ENCODE measurements at places on chromosomes 7 and 10.

- DNase-seq = no peak
Observed at GRCh38 chr7:99209781-99210180, 1.9 kb upstream of the KPNA7 start.

DNA sequence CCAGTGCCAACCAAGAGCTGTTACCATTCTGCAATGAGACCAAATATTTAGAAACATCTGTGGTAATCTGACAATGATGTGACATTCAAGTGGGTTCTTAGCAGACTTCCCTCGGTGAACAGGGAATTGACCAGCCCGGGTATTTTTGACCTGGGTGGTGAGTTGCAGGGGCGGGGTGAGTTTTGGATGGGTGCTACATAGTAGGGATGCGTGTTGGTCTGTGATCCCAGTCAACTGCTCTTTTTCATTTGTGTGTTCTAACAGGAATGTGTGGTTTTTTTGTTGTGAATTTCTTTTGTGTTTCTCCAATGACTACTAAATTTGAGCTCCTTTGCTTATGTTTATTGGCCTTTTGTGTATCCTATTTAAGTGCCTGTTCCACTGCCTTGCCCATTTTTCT lies 273.6 kb upstream of the HABP2 start:
- DNase-seq = no peak

DNA sequence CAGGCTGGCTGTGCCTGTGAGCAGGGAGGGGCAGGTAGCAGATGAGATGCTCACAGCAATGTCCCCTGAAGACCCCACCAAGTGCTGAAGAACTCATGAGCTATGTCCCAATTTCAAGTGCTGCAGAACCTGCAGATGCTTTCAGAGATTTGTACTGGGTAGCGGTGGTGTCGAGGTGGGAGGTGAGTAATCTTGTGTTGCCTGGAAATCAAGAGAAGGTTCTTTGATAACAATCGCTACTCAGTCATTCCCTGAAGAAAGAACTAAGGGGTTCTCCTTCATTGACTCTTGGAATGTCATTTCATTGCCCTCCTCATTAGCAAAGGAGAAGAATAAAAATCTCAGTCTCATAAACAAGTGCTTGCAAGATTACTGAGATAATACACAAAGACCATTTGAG lies 246.4 kb downstream of the EMX2 start:
- DNase-seq = no peak

- DNase-seq = no peak
Observed at GRCh38 chr10:71251319-71251718, 38.9 kb downstream of the UNC5B start.

DNA sequence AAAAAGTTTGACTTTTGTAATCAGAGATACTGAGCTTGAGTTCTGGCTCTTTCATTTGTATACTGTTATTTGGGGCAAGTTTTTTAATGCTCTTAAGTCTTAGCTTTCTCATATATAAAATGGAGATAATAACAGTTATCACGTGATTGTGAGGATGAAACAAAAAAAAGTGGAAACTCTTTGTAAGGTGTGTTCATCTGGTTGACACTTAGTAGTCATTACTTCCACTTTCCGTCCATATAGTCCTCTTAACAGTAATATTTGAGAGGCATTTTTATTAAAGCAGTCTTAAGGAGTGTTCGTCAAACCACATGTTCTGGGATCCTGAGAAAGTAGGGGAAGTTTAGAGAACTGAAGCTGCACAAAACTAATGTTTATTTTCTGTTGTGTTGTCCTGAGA lies 65.6 kb downstream of the PTEN start:
- no peak for DNase-seq

DNA sequence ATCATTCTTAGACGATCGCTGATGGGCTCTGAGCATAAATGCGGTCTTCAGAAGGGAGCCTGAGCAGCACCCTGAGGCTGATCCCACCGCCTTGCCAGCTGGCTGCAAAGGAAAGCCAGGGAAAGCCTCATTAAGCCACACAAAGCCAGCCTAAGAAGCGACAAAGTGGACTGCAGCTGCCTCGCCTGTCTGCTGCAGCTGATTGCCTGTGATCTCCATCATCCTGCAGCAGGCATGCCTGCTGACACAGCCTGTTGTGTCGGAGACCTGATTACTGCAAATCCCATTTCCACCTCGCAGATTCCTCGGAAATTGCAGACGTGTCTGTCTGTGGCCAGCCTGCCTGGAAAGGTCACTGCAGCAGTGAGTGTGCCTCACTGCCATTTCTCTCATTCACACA lies 1087.0 kb upstream of the AUTS2 start:
- no peak for DNase-seq

DNA sequence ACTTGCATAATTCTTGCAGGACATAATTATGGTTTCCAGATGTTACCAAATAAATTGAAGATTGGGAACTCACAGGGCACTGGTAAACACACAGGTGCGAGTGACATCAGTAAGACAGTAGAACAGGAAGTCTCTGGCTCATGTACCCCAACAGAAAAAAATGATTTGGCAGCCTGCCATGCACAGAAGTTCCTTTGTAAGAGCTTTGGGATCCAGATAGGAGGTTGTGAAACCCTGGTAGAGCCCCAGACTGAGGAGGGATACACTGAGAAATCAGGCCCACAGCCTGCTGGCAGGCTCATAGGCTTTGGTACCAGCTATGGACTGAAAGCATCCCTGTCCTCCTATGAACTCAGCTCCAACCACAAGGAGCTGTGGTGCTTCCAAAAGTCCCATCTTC lies 118.0 kb downstream of the COBL start:
- DNase-seq = no peak

DNA sequence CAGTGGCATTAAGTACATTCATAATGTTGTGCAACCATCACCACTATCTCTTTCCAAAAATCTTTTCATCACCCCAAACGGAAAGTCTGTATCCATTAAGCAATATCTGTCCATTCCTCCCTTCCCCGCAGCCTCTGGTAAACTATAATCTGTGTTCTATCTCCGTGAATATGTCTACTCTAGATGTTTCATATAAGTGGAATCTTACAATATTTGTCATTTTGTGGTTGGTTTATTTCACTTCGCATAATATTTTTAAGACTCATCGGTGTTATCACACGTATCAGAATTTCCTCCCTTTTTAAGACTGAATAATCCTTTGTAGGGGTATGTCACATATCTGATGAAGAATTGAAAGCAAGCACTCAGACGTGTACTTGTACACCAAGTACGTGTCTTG lies 86.0 kb upstream of the FGFR2 start:
- DNase-seq = no peak

DNA sequence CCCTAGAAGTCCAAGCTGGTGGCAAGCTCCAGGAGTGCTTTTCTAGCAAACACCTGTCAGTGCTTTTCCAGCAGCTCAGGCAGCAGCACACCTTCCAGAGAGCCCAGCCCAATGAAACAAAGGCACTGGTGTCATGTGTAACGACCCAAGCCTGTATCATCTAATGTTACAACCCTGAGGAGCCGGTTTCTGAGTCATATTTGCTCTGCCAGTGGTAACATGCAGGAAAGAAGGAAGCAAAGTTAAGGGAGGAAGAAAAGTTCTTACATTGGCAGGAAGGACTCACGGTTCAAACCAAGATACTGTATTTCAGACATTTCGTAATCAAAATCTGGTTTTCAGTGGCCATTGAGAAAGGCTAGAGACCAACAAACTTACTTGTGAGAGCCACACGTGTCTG lies at the start of gene ANKRD22:
ANKRD22 (minus strand) TSS at position 139 of the 400 bp plus-strand sequence. CDS start 237 bp downstream, outside the sequence.
- DNase-seq = peak; percentile 28

- no peak for DNase-seq
Observed at GRCh38 chr7:51467384-51468017, 150.9 kb upstream of the COBL start.

DNA sequence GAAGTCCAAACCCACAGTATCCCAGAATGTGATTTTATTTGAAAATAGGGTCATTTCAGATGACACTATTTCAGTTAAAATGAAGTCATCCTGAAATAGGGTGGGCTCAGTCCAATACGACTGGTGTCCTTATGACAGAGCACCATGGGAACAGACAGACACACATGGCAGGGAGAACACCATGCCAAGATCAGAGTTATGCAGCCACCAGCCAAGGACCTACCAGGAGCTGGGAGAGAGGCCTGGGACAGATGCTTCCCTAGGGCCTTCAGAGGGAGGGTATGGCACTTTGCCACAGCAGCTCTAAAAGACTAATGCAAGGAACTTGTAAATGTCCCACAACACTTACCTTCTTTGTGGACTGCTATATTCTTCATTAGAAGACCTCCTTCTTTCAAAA lies 226.5 kb downstream of the NEBL start:
- DNase-seq = no peak

GRCh38 chr7:21981524-21981923 lies 35.8 kb upstream of the CDCA7L start:
- no peak for DNase-seq

DNA sequence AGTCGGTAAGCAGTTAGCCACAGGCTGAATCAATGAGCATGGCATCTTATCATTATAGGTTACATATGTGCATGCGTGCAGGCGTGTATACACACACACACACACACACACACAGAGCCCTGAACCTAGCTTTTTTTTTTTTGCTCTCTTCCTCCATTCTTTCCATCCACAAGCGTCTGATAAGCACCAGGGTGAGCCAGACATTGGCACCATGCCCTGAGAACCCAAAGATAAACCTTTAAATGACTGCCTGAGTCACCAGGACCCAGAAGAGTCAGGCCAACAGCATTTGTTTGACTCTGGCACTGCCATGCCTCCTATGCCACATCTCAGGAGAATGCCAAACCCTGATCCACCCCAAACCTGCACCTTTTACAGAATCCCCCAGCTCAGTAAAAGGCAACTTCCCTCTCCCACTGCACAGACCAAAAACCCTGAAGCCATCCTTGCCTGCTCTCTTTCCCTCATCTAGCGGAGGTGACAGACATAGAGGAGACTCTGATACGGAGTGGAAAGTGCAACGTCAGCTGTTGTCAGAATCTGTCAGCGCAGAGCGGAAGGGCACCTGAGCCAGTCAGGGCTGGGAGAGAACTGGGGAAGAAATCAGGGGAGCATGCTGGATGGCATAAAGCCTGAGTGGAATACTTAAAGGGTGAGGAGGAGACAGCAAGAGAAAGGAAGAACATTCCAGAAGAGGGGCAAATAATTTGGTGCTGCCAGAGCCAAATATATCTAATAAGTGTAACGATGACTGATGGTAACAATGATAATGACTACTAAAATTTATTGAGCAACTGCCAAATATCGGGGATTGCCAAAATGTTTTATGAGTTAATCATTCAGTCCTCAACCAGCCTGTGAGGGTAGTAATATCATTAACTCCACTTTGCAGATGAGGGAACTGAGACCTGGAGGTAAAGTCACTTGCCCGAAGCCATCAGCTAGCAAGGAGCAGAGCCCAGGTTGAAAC lies 3.2 kb downstream of the PARP12 start:
- DNase-seq = peak; percentile 96

DNA sequence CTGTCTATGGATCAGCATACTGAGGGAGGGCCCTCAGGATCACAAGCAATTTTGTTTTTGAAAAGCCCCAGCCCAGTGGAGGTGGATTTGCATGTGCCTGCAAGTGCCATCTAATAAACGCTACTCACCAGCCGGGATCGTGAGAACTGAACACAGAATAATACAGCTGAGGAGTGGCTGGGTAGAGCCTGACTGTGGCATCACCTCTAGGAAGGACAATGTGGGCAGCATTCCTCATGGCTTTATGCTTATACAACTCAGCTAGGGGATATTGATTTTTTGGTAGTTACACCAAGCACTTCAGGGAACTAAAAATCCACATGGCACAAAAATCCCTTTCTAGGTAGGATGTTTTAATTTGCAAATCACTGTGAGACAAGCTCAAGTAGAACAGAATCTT lies 72.7 kb upstream of the PALS2 start:
- no peak for DNase-seq

GRCh38 chr10:6473901-6474370 lies 106.1 kb downstream of the PRKCQ start:
- no peak for DNase-seq

DNA sequence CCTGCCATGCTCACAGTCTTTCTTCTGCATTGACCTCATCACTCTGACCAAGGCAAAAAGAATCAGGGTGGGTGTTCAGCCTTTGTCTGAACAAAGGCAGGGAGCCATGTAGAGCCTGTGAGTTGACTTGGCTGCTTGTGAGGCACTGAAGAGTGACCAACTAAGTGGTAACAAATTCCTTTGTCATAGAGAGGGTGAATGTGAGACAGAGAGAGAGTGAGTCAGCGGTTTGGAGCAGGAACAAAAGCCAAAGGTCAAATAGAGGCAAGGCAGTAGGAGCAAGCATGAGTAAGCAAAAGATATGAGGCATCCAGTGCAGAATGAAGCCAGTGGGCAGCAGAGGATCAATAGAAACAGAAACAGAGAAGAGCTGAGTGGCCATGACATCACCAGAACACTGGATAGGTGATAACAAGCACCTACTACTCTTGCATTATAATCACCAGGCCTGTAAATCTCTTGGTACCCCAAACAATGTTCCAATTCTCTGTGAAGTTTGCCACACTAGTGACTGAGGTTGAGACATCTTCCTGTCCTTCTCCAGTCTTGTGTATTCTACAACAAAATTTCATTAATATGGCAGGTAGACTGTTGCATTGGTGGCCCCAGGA lies 116.2 kb upstream of the LAMB4 start:
- peak; percentile 75 for DNase-seq

DNA sequence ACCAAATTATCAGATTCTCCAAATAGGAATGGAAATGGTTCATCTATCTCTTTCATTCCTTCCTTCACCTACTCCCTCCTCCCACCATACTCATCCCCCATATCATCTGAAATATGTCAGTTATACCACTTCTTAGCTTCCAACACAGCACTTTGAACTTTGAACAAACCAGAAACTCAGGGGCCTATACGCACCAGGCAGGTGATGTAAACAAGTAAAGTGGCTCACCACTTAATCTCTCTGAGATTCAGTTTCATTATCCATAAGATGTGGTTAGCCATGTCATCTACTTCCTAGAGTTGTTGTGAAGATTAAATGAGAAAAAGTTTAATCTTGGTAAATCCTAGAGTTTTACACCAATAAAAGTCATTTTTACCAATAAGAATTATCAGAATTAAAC lies 65.9 kb upstream of the LRRN3 start:
- no peak for DNase-seq

DNA sequence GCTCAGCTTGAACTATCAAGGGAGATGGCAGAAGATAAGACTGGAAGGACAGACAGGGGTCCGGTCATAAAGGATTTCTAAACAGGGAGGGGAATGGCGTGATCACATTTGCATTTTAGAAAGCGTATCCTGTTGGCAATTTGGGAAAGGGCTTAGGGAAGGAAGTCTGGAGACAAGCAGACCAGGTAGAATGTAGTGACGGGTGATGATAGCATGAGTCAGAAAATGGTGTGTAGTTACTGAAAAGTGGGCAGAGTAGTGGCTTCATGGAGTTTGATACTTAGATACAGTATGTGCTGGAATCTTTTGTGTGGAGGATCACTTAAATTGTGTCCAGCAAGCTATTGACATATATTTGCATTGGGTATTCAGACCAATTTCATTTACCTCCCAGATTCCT lies 61.2 kb downstream of the LRGUK start:
- no peak for DNase-seq

DNA sequence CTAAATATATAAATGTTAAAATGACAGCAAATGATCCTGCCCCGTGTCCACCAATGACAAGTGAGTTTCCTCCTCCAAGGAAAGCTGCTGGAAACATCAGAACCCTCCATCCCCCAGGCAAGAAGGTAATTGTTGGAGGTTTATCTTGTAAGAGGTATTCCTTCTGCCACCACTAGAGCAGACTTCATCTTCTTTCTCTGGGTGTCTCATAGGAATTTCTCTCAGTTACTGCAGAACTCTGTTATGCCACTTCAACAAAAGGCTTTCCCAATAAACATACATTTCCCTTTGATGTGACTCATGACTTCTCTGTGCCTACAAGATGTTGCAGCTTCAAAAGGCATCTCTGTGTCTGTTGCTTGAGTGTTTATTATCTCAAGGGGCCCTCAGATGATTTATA lies 279.1 kb downstream of the BMPER start:
- DNase-seq = no peak
